ENCODE measurements at places on chromosomes 5 and 9.

DNA sequence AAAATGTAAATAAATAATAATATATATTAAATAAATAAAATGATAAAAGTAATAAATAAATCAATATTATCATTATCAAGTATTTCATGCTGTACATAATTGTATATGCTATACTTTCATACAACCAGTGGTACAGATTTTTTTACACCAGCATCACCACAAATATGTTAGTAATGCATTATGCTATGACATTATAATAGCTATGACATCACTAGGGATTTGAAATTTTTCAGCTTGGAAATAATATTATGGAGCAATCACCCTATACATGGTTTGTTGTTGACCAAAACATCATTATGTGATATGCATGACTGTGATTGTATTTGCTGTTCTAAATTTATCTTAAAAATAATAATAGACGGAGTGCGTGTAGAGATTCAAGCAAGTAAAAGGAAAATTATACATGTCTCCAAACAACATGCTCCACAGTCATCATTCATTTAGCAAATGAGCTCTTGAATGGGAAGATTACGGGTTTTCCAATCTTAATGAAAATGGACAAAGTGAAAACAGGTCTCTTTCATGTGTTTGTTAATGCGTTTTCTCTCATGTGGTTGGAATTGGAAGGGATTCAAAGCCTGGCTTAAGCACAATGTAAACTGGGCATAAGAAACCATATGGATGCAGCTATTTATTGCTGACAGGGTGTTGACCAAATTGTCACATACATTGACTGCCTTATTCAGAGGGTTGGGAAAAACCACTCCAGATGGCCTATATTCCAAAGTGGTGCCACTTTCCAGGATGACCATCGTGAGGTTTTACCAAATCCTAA is 643.0 kb upstream of the RGMB start:
- DNase-seq = no peak

DNA sequence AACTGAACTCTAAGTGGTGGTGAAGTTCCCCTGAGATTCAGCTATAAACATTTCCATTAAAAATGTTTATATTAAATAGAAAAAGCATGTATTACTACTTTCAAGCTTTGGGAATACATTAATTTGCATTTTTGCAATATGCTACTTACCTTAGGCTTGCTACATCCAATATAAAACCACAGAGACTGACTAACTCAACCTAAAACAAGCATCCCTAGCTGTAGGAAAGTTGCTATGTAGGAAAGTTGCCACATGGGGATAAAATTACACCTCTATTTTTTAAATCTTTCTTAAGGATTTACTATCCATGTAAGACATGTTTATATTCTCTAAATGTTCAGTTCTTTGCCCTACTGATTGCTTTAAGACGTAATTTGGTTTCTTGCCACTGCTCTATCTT is 12.8 kb downstream of the SCAMP1 start:
- DNase-seq = no peak

- DNase-seq = no peak
Observed at GRCh38 chr9:114370251-114370967, 17.4 kb downstream of the AKNA start.

DNA sequence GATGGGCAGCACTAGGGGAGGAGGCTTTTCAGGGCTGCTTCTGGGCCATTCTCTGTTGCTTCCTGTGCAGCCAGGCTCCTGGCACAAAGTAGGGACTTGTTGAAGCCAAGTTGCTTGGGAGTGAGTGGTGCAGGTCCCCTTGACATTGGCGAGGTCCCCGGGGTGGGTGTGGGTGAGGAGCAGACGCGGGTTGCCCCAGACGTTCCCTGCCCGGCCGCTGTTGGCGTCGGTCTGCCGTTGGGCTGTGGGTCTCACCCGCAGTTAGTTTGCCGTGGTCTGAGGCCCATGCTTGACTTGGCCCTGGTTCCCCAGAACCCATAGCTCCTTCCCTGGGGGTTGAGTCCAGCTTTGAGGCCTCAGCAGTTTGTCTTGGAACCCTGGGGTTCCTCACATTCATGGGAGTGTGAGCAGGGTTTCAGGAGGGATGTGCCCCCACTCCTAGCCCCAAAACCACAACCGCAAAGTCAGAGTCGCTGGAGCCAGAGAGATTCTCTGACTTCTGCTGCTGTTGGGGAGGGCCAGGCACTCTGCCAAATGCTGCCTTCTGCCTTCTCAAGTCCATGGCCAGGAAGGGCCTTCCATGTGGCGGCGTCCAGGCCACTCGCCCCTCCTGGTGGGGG is 77.5 kb downstream of the RXRA start:
- DNase-seq = no peak

DNA sequence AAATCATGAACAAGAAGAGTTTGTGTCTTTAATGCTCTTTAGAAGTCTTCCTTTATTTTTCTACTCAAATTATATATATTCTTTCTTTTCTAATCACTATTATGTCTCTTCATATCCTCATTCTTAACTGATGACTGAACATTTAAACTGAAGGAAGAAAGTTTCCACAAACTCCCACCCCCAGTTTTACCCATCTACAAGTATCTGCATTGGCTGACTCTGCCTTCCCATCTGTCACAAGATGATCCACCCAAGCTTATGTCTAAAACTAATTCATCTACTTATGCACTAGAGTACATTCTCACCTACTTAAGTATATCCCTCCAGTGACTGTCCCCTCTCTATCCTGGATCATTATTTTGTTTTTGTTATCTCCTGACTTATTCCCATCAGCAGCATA is 344.5 kb downstream of the PRR16 start:
- no peak for DNase-seq

DNA sequence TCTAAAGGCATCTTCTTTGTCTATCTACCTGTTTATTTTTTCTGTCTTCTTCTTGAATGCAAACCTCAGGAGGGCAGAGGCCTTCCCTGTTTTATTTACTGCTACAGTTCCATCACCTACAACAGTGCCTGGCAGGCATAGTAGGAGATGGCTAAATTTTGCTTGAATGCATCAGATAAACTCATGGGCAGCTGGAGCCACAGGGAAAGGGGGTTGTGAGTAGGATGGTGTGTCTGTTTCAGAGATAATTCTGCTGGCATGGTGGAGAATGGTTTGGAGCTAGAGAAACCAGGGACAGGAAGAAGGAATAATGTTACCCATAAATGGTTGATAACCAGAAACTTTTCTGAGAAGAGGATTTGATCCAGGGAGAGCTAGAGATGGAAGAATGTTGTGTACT is 189.8 kb upstream of the BRINP1 start:
- no peak for DNase-seq

GRCh38 chr9:117136461-117136860 is 278.4 kb downstream of the ASTN2 start:
- DNase-seq = no peak

- no peak for DNase-seq
Observed at GRCh38 chr9:27377811-27378456, 81.0 kb upstream of the EQTN start.

GRCh38 chr5:1107167-1108022 is 4.5 kb downstream of the SLC12A7 start:
- DNase-seq = no peak

GRCh38 chr5:153543959-153544470 is 53.5 kb downstream of the GRIA1 start:
- DNase-seq = no peak

Measured in stimulated activated CD4-positive, alpha-beta T cell treated with anti-CD3 and anti-CD28 coated beads, Interleukin-1b, Interleukin-23, amount 100 ng/mL, for 4 hours (primary cell).